ENCODE measurements at places on chromosomes 3 and 15.

DNA sequence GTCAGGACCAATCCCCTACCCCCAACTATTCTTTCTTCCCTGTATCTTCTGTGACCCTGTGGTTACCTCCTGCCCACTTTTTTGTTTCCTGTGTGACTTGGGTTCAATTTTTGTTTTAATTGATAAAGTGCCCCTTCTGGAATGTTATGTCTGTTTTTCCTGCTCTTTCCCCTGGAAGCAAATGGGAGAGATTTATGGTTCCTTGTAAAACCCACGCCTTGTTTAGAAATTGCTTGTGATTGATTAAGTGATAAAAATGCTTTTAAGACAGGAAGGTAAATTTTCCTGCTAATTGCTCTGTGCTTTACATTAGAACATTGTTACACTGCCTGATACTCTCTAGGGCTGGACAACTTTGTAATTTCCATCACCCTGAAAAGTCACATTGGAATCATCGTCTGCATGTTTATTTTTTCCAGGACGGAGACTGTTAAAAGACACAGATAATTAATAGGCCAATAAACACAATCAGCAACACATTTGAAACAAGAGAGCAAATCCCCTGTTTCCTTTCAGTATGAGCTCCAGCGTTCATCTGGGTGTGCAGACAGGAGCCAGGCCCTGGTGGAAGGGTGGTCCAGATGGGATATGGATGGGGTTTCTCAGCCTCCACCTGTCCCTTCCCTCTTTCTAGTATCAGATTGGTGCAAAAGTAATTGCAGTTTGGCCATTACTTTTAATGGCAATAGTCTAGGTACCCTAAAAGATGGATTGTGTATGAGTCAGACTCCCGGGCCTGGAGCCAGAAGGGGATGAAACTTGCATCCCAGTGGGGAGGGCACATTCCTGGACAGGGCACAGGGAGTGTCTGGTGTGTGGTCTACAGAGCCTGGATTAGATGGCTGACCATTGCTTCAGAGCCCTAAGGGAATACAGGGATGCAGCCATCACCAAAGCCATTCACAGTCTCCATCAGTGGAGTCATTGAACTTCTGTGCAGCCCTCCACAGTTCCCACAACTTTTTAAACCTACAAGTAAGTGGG, 58.1 kb upstream of the AGBL1 start:
- DNase-seq, result no peak

DNA sequence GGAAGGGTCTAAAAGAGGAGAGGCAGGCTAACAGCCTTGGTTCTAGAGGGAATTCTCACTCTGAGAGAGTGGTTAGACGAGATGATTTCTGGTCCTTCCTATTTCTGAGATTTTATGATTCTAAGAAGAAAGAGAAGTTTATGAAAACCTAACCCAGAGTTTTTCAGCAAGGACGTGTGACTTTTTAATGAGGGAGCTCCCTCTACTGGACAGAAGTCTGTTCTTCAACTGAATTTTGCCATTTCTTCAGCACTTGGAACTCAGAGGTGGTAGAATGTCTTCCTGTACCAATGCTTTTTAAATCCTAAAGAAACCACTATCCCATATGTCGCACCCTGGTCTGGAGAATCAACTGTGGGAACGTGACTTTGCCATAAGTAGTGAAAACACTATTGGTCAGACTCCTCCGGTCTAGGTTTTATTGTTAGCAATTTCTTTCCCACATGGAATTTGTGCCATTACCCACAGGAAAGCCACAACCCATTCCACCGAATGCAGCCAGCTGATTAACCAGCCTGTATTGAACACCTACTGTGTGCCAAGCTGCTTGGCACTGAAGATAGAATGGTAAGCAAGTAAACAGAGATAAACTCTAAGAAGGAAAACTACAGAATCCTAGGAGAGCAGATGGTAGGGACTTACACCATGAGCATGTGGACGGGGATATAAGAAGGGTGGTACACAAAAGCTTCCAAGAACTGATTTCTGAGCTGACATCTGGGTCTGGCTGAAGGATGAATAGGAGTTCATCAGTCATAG, 199.5 kb upstream of the LMCD1 start:
- DNase-seq, result no peak

DNA sequence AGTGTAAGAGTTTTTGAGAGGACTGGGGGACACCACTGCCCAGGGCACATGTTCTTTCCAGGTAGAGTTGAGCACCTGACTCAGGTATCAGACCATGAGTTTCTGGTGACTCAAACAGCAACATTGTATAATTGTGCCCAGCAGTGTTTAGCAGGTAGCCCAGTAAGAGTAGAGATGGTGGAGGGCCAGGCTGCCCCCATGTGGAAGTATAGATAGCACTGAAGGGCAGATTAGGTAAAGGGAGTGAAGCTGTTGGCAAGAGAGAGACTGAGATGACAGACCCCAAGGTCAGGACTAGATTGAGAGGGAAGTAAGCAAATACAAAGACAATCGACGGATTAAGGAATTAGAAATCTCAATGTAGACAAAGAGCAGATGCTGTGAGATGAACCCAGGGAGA, 74.6 kb downstream of the TRIM42 start:
- DNase-seq, result no peak

- no peak for DNase-seq
Observed at GRCh38 chr3:10968401-10968800, 24.1 kb upstream of the SLC6A1 start.

DNA sequence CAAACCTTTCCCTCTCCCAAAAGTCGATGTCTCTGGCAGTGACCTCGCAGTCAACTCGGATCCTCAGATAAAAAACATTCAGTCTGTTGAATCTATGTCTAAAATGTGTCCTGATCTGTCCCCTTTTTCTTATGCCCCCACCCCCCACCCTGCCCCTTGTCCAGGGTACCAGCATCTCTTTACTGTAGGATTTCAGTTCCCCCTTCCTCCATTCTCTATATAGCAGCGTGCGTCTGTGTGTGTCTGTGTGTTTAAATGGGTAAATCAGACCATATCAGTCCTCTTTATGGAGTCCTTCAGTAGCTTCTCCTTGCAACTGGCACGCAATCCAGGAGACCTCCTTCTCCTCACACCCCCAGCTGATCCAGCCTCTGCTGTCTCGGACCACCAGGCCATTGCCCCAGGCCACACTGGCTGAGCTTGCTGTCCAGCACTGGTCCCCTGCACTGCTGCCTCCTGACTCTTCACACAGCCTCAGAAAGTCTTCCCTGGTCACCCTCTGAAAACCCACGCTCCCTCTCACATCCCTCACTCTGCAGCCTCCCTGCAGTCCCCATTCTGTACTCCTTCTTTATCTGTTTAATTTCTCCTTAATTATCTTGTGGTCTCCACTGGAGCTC, 1.5 kb downstream of the LRRK1 start:
- DNase-seq, result no peak

- DNase-seq, result no peak
Observed at GRCh38 chr3:79848876-79849275, 81.1 kb upstream of the ROBO1 start.

DNA sequence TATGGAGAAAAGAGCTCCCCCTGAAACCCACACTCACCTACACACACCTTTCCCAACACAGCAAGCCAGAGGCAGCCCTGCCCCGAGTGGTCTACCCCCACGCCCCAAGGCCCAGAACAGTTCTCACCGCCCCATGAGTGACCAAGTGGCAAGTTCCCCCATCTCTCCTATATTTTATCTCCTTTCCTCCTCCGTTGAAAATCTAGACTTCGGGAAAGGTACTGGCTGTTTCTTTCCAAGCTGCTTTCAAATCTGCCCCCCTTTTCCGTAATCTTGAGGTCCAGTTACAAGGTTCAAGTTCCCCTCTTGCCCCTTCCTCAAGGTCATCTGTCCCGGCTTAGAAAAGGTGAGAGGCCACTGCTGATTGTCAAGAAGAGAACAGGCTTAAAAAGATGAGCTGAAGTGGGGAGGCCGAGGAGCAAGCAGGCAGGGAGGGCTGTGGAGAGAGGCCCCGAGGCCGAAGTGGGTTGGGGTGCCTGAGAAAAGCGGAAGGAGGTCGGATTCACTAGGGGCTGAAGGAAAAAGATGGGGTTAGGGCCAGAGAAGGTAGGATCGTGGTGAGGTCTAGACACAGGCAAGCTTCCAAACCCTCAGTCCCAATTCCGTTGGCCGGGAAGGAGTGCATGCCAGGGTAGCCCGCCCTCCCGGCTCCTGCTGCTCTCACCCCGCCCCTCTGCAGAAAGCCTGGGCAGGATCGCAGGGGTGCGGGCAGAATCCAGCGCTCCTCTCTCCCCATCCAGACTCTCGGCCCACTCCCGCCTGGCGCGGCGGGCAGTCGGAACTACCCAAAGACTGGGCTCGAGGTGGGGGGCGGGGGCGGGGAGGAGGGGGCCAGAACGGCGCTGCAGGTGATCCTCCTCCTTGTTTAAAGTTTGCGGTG, 1.7 kb downstream of the SEMA5B start:
- no peak for DNase-seq

GRCh38 chr3:154458560-154458959, 28.6 kb upstream of the GPR149 start:
- no peak for DNase-seq

DNA sequence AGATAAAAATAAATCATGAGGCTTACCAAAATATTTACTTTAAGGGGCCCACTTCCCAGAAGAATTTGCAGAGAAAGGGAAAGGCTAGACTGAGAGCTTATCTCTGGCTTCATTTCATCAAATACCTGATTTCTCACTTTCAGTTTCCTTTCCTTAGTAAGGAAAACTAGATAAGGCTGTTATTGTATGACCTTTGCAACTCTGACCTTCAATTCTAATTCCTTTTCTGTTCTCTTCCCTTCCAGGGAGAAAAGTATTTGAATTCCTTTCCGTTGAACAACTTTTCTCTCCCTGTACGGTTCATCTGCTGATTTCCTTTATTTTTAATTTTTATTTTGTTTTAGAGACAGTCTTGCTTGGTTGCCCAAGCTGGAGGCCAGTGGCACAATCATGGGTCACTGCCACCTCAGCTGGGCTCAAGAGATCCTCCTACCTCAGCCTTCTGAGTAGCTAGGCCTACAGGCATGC, 7.1 kb upstream of the PXK start:
- DNase-seq, result no peak

- DNase-seq, result no peak
Observed at GRCh38 chr3:149342413-149343380, 9.3 kb upstream of the TM4SF18 start.

GRCh38 chr15:33124279-33124678, 70.2 kb downstream of the FMN1 start:
- no peak for DNase-seq

GRCh38 chr3:125357032-125357658, 18.0 kb downstream of the ZNF148 start:
- peak; percentile 58 for DNase-seq

All from stimulated activated CD4-positive, alpha-beta T cell treated with anti-CD3 and anti-CD28 coated beads, Interleukin-4, amount 100 ng/mL, for 24 hours (primary cell).